Ureter (tissue), 1 donor: ENCODE measurements at places on chromosomes 11 and 22.

GRCh38 chr11:131823772-131824171 is 453.4 kb downstream of the NTM start:
- DNase-seq, result no peak

GRCh38 chr22:39184586-39185577 is 32.4 kb upstream of the CBX7 start:
- peak; percentile 34 for DNase-seq

DNA sequence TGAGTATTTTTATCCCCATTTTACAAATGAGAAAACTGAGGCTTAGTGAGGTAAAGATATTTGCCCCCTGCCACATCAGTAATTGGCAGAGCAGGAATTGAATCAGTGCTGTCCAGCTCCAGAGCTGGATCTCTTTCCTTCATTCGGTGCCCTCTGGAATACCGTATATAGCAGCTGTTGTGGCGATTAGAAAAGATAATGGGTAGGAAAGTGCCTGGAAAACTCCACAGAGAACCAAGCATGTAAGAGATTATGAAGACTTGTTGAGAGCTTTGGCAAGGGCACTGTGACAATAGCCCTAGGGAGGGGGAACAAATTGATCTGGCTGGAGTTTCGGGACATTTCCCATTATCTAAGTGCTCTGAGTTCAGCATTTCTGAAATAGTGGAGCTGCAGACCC is 82.5 kb upstream of the TEAD1 start:
- no peak for DNase-seq

DNA sequence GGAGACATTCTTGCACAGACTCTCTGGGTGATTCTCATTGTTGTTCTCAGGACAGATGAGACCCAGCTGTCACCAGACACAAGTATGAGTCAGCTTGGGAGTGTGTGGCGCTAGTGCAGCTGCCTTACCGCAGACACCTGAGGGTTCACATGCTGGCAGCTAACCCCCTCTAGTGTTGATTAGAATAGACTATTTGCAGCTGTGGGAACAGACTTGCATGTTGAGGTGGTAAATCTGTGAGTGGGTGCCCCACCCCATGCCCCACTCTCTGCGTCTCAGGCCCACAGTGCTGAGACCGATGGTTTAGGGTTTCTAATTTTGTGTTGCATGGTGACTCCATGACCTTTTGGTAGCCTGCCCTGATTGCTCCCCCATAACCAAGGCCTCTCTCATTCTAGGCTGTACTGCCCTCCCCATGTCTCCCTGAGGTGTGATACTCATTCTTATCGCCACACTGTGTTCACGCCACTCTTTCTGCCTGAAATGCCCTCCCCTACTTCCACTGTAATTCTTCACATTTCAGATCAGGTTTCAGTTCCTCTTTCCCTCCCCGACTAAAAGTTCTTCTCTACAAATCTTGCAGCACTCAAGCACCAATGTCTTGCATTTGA is 73.7 kb upstream of the KIRREL3 start:
- DNase-seq, result no peak

DNA sequence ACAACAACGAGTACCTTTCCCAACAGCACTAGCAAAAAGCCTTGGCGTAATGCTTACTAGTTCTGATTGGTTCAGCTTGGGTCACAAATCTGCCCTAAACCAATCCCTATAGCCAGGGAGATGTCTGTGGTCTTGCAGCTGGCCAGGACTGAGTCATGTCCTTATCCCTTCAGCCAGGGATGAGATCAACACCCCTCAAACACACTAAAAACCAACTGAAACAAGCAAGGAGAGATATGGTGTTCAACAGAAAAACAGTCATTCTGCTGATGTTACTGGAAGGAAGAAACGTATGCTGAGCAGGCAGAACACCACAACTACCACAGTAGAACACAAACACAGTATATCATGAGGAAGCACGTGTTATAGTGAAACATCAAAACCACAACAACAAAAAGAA is 375.6 kb downstream of the LARGE1 start:
- no peak for DNase-seq

- peak; percentile 79 for DNase-seq
Measured at GRCh38 chr11:11973361-11973800, 35.0 kb downstream of the DKK3 start.

- no peak for DNase-seq
Measured at GRCh38 chr22:43235445-43236409, 48.8 kb upstream of the TTLL12 start.

DNA sequence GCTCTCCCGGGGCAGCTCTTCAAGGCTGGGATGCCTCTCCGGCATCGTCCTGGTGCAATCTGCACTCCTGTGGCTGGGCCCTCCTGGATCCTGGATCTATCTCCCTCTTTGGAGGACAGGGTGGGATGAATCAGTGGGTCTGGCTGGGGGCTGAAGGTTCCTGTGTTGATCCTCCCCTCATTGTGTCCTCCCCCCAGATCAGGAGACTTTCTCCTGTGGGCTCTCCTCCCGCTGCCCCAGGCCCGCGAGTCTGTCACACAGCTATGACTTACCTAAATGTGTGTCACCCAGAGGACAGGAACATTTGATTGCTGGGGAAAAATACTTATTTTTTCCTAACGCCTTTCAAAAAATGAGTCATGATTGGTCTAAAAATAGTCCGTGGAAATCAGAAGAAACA is 106.8 kb upstream of the NECTIN1 start:
- DNase-seq, result no peak

- DNase-seq, result no peak
Measured at GRCh38 chr22:43155789-43156188, 4.4 kb downstream of the TSPO start.

DNA sequence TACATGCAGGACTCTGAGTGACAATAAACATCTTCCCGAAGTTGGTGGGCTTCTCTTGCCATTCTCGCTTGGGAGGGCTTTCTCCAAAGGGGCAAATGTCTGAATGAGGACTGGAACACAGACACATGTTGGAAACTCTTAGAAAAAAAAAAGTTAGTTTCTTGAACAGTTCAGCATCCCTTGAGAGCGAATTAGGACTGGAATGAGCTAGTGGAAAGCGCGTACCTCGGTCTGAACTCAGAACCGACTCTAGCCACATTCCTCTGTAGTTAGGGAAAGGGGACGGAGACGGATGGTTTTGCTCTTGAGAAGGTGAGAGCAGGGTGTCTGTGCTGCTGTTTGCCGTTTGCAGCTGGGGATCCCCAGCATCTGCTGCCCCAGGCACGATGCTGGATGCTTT is 517.3 kb downstream of the TBC1D22A start:
- no peak for DNase-seq

GRCh38 chr11:109960831-109961230 is 132.4 kb upstream of the ZC3H12C start:
- DNase-seq, result peak; percentile 51

DNA sequence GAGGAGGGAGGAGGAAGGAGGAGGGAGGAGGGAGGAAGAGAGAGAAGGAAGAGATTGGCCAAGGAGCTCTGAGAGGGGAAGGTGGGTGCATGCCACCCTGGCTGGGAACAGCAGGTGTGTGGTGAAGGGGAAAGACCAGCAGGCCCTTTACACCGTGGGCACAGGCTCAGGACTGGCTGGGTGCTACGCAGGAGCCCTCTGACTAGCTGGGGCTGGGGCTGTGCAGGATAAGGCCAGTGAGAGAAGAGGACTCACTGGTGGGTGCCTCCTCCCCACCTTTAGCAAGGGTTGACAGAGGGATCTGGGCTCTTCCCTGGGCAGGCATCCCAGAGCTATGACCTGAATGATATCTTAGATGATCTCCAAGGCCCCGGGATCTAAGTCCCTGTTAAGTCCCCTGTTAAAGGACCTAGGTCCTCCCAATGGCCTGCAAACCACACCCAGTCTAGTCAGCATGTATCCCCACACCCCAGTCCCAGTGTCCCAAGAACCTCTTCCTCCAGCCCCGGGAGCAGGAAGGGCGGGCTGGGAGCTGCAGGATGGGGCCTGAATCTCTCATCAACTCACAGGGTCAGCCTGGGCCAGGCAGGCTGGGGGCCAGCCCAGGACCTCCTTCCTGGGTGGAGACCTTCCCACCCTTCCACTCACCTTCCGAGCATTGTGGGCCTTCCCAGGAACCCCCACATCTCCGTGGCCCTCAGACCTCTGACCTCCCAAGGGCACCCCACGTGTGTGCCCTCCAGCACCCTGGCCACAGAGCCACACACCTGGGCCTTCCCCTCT is 55.4 kb downstream of the CDKN1C start:
- no peak for DNase-seq

DNA sequence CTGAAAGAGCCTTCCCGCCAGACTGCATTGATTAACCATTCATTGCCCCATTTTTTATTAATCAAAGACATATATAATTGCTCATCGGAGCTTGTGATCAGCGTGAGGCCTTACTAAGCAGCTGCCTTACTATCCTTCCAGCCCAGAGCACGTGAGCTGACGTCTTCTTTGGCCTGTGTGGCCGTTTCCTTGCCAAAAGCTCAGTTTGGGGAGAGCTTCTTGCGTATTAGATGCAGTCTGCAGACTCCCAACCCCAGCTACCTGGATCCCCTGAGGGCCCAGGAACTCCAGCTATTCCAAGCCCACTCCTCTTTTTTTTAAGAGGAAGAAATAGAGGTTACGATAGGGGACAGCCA is 784 bp upstream of the SLC43A3 start:
- peak; percentile 78 for DNase-seq

- DNase-seq, result no peak
Measured at GRCh38 chr11:23959462-23959861, 537.4 kb upstream of the LUZP2 start.

GRCh38 chr22:23536821-23537345 is 43.2 kb downstream of the IGLL1 start:
- DNase-seq, result peak; percentile 35

DNA sequence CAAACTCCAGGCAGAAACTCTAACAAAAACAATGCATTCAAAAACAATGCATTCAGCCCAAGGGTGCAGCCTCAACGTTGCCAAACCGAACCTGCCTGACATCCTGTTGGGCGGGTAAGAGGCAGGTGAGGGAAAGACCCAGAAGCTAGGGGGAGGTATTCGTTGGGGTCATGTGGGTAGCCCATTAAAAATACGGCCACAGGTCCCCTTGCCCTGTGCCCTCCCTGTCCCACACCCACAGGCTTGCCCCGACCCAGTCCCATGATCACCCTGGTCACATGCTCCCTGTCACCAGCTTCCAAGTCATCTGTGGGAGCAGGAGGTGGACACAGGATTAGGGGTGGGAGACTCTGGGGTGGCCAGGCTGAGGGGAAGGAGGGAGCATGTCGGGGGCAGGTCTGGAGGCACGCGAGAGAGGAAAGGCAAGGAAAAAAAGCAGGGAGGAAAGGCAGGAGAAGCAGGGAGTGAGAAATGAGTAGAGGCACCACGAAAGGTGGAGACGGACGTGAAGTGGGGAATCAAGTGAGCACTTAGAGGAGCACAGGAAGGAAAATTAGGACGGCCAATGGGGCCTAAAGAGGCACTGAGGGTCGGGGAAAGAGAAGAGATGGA is 683 bp downstream of the PLA2G6 start:
- DNase-seq, result peak; percentile 77

GRCh38 chr11:9962722-9963121 is 298.8 kb downstream of the SWAP70 start:
- DNase-seq, result no peak

DNA sequence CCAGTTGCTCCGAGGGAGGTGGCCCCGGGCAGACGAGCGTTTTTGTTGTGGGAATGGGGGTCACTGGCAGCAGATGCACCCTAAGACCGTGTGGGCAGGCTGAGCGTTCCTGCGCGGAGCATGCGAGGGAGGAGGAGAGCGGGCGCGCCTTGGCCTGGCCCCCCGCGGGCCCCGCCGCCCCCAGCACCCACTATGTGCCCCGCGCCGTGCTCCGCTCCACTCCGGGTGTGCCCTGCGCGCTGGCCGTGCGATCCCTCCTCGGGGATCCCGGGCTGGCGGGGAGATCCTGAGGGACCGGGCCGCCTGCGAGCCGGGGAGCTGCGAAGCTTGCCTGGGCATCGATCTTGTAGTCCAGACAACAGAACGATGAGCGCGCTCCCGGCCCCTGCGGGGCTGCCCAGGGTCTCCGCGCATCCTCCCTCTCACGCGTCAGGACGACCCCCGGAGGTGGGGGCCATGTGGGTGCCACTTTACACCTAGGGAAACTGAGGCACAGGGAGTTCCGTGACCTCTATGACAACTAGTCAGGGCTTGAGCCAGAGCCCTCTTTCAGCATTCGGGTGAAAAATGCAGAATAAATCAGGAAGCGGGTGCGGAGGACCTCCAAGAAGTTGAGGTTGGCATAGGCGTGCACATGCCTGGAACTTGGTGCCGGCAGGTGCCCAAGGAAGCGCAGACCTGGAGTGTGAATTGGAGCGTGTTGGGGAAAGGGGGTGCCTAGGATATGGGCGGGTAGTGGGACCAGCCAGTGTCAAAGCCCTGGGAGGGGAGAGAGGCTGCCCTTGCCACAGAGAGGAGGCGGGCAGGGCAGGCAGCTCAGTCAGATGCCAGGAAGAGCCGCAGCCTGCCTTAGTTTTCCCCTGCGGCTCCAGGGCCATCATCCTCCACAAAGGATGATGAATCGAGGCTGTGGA is 1.3 kb upstream of the KMT5B start:
- DNase-seq, result peak; percentile 49
